ENCODE measurements at places on chromosomes 5 and 9.

DNA sequence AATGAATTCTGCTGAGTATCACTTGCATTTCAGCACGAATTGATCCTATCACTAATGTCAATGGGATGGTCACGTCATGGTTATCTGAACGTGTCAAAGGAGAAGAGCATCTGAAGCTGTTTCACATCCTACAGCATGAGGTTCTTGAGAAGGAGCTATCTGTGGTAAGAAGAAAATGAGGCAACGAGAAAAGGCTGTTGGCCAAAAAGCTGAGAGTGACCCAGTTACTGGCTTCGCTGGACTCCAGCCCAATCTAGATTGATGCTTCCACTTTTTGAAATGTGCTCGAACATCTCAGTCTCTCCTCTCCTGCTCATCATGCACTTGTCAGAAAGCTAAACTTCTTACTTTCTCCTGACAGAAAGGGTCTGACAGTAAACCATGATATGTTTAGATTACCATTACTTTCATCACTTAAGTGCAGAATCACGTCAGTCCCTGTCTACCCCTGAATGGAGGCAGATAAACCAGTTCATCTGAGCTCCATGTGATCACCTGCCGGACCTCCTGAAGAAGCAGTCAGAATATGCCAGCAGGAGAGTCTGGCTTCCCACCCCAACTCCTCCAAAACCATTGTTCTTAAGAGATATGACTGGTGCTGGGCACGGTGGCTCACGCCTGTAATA is 22.5 kb downstream of the MGAT1 start:
- peaks cover under 1% of the 10 kb centered on the region for H3K4me1 ChIP-seq
- H3K36me3 ChIP-seq: no peaks in the 10 kb centered on the region
- no peak for DNase-seq
- H3K4me3 ChIP-seq: no peak overlapping the region
- H3K27me3 ChIP-seq: peaks cover 2% of the 10 kb centered on the region
- no peak overlapping the region for H3K27ac ChIP-seq

DNA sequence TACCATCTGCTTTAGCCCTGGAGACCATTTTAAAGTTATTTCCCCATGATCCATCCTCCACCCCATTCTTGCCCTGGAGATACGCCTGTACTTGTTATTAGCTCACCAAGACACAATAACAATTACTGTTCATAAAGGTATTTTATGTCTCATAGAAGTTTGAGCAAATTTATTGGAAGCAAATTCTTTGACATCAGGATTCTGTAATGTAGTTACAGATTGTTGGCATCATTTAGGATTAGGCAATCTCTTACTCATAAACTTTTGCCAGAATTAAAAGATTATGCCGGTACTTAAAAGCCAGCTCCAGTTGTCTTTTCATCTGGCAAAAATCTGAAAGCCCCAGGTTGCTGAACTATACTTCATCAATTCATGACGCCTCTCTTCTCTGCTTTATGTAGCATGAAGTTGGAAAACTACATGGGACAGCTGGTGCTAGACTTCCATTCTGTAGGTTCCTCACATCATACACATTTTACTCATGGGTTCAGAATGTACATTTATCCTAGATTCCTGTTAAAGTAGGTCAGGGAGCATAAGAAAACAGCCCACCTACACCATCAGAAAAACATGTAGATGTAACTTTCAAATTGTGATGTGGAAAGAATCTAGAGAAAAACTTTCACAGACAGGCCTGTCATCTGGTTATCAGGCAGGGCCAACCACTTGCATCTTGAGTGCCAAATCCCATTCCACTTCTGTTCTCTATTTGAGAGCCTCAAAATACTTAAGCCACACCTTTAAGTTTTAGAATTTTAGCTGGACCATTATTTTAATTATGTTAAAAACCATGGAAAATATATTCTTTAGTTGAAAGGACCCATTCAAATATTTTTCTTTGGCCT is 14.0 kb downstream of the ATP10B start:
- no peak overlapping the region for H3K27ac ChIP-seq
- H3K4me3 ChIP-seq: no peak overlapping the region
- DNase-seq: no peak
- H3K4me1 ChIP-seq: no peaks in the 10 kb centered on the region

GRCh38 chr9:137265496-137266161 is 10.5 kb downstream of the NELFB start:
- peaks cover 27% of the 10 kb centered on the region for H3K36me3 ChIP-seq
- H3K4me3 ChIP-seq: no peak overlapping the region
- H3K27ac ChIP-seq: no peak overlapping the region
- peaks cover 2% of the 10 kb centered on the region for H3K4me1 ChIP-seq
- no peaks in the 10 kb centered on the region for H3K27me3 ChIP-seq
- DNase-seq: no peak

DNA sequence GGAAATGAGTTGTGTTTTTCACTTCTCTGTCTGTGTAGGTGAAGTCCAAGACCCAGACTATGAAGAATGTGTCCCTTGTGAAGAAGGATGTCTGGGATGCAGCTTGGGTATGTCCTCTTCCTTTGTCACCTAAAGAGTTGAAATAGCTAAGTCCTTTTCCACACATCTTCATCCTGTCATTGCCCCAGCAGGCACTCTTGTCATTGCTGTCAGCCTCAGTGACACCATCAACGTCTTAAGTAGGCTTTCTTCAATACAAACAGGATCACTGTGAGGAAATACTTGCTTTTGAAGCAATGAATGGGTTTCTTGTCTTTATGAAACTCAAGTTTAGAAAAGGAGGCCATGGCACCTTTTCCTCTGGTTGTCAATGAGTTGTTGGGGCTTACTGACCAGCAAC is 153.6 kb downstream of the RFK start:
- no peak overlapping the region for H3K27ac ChIP-seq
- H3K4me1 ChIP-seq: no peaks in the 10 kb centered on the region
- no peaks in the 10 kb centered on the region for H3K27me3 ChIP-seq
- DNase-seq: no peak

GRCh38 chr5:3348576-3349535 is 246.8 kb upstream of the IRX1 start:
- H3K27me3 ChIP-seq: no peaks in the 10 kb centered on the region
- H3K4me1 ChIP-seq: no peaks in the 10 kb centered on the region
- DNase-seq: no peak
